ENCODE measurements at places on chromosomes 12 and 14.

DNA sequence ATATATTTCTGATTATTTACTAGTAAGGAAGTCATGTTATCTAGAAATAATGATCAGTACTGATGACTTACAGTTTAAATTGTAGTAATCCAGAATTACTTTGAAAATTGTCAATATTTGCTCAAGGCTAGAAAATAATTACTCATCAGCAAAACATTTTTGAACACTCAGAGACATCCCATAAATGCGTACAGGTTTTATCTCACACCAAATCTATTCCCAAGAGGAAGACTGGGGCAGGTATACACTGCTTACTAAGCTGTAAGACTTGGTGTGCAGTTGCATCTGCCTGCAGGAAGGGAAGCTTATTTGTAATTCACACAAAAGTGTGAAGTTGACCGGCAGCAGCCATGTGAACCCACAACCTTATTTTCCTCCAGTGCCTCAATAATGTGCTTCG is 146.4 kb downstream of the CCER1 start:
- DNase-seq, result no peak

DNA sequence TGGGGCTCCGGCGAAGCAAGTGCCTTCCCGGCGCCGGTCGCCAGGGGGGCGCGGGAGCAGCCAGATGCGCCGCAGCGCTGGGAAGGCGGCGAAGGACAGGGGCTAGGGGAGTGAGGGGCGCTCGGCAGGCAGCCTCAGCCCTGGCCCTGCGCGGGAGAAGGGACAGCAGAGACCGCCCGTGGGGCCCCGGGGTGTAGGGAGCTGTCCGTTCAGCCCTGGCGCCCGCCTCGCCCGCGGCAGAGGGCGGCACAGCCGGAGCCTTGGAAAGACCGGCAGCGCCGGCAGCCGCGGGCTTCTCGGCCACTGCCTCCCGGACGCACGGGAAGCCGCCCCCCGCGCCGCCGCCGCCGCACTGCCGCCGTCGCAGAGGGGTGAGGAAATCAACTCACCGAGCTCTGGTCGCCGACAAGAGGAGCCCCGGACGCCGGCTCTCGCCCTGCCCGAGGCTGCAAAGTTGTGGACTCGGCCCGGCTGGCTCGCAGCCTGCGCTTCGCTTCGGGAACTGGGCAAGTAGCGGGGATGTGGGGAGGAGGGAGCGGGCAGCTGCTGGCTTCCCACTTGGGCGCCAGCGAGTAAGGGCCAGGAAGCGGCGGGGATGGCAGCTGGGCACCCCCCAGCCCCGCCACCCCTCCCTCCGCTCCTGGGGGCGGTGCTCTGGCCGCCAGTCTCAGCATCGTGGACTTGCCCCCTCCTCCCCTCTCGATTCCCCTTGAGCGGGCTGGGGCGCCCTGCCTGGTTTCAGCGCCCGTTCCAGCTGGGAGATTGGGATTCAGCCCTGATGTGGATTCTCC is at the start of gene ZDHHC22:
Gene ZDHHC22 (minus strand): TSS at position 578 of the 791 bp plus-strand sequence. CDS start 2,053 bp downstream, outside the sequence.
- DNase-seq, result peak; percentile 47

DNA sequence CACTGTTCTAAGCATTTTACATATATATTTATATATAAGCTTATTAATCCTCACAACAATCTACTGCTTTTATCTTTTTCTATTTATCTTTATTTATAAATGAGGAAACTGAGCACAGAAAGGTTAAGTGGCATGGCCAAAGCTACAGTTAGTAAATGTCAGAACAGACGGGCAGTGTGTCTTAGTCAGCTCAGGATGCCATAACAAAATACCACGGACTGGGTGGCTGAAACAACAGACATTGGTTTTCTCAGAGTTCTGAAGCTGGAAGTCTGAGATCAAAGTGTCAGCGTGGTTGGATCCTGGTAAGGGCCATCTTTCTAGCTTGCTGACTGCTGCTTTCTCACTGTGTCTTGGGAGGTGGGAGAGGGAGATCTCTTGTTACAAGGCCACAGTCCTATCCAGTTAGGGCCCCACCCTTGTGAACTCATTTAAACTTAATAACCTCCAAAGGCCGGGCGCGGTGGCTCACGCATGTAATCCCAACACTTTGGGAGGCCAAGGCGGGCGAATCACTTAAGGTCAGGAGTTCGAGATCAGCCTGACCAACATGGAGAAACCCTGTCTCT is 19.8 kb downstream of the RPGRIP1 start:
- DNase-seq, result no peak

DNA sequence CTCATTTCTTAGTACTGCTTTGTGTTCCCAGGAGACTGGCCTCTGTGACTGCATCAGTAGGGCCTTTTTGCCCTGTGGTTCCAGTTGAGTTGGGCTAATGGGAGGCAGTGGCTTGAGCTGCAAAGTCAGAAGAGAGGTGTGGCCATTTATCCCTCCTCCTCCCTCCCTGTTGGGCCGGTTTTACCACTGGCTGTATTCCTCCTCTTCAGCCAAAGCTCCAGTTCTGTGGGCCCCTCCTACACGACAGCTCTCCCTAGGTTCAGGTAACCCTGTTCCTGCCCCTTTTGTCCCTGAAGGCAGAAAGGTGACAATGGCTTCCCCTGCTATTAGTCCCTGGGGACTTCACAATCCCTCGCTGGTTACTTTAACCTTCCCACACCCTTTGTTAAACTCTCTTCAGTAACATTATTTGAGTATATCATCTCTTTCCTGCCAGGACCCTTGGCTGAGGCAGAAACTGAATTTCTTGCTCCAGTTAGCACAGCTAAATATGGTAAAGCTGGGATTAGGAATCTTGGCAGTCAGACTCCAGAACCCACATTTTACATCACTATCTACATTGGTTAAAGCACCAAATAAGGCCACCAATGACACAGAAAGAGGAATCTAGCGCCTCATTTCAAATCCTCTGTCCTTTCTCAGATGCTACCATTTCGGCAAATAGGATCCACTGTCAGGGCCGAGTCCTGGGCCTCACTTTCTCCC is 121.9 kb upstream of the SLC35F4 start:
- DNase-seq, result no peak

- DNase-seq, result no peak
These were observed 114.1 kb downstream of the PAPOLA start for GRCh38 chr14:96616161-96616721.

- peak; percentile 19 for DNase-seq
These were observed 17.3 kb downstream of the TPH2 start for GRCh38 chr12:71955970-71956369.

- no peak for DNase-seq
These were observed at the start of gene CRIP1 for GRCh38 chr14:105486163-105486973. Gene CRIP1, plus strand, starts transcription at chr14:105486886. Its CDS starts 374 bp downstream, at chr14:105487260.

DNA sequence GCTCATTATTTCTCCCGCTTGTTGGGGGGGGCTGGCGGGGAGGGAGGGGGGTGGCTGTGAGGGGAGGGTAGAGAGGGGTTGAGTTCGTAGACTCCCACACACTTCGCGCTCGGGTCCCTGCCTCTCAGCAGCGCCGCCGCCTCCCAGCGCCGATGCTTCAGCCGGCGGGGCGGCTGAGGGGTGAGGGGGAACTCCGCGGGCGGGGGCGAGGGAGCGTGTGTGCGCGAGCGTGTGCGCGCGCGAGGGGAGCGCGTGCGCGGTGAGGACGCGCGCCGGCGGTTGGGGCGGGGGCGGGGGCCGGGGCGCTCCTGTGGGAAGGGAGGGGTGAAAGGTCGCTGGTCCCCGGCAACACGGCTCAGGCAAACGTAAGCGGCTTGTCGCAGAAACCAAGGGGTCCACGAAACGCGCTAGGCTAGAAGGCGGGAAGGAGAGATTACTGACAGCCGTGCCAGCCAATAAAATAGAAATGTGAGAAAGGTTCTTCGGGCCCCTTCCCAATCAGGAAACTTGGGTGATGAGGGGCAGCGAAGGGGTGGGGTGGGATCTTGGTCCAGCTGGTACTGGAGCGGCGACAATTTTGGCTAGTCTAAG is 343 bp upstream of the NOVA1 start:
- peak; percentile 87 for DNase-seq

DNA sequence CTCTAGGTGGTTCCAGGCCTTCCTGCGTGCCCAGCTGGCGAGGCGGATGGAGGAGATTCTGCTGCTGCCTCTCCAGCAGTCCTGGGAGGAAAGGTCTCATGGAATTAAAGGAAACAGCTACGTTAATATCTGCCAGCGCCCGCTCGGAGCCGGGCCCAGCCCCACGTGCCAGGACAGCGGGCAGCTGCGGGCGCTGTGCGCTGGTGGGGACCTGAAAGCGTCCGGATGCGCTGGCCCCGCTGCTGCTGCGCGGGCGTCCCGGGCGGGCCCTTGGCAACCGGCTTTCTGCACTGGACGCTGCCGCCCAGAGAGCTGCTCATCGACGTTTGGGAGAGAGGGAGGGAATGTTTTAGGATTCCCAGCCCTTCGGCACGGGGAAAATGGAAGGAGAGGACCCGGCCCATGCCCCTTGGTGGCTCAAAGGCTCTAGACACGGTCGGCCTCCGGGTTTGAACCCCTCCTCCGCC is 8.6 kb upstream of the DYNC1H1 start:
- no peak for DNase-seq

GRCh38 chr14:33737446-33737845 is 213.4 kb downstream of the EGLN3 start:
- DNase-seq, result peak; percentile 95

DNA sequence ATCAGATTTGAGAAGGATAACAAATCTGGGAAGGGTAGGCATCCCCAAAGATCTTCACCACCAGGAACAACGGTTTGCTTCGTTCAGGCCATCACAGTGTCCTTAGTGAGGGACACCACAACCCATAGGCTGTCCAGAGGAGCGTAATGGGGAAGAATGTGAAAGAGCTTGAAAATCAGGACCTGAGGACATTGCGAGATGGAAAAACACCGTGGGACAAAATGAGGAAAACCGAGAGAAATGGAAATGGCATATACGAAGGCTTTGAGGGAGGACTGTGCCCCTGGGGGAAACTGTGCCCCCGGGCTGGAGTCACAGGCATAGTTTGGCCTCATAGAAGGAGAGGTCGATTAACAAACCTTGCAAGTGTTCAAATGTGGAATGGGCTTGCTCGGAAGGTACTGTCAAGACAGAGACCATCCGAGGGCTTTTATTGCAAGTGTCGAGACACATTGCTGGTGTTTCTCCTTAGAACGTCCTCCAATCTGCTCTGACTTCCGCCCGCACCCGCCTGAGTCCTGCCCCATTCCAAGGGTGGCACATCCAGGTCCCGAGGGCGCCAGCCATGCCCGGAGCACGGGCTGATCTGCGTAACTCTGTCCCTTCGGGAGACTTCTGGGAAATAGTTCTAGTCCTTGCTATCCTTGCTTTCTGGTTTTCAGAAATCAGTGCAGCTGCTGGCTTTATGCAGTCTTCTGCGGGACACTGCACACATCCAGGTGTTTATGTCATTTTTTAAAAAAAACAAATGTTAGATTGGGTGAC is 885 bp upstream of the PALS1 start:
- no peak for DNase-seq

DNA sequence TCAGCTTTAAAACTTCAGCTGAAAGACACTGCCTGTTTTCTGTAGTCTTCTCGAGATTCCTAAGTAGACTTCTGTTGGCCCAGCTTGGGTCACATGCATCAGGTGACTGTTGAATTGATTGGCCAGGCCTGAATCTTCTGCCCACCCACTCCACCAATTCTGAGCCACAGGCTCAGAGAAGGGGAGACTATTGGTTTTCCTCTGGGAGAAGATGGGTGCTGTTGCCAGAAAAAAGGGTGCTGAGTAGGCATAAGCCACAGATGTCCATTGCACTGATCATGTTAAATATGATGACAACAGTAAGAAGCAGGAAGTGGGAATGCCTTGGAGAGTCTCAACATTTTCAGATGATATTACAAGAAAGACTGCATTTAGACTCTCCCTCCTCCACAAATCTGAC is 6.8 kb upstream of the SPTLC2 start:
- no peak for DNase-seq

DNA sequence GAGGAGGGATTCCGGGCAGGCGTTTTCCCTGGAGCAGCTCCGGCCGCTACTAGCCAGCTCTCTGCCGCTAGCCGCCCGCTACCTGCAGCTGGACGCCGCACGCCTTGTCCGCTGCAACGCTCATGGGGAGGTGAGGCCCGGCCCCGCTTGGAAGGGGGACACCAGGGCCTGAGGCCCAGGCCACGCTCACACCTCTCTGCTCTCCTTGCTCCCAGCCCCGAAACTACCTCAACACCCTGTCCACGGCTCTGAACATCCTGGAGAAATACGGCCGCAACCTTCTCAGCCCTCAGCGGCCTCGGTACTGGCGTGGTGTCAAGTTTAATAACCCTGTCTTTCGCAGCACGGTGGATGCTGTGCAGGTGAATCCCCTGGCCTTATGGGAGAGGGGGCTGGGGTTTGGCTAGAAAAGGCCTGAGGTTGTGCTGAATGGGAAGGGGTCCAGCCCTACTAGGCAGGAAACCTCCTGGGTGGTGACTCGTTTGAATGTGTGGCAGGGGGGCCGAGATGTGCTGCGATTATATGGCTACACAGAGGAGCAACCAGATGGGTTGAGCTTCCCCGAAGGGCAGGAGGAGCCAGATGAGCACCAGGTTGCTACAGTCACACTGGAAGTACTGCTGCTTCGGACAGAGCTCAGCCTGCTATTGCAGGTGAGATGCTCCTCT is 597 bp downstream of the RNF31 start:
- DNase-seq, result no peak

GRCh38 chr14:105500036-105500725 is 9.1 kb downstream of the TEDC1 start:
- DNase-seq, result no peak

DNA sequence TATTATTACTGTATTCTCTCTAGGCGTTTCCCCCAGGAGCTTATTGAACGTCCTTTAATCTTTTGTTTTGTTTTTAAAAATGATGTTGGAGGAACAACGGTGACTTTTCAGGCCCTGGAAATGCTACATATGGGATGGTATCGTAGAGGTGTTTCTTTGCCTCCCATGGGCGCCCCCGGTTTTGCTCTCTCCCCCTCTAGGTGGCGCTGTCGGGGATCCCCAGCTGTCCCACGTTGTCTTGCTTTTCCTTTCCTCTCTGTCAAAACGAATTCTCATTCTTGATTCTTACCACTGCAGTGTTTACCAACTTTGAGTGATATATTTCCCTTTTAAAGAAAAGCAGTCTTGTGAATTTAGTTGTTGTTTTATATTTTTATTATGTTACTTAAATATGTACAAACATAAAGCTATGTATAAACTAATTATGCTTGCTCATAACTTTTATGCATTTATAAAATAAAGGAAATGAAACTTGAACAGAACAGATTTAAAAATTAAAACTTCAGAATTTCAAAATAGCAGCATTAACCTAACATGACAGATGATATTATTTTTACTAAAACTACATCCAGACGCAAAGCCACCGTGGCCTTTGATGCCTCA is 171.9 kb downstream of the RGS6 start:
- no peak for DNase-seq

- DNase-seq, result no peak
These were observed 478.0 kb downstream of the BTG1 start for GRCh38 chr12:91667694-91668093.

DNA sequence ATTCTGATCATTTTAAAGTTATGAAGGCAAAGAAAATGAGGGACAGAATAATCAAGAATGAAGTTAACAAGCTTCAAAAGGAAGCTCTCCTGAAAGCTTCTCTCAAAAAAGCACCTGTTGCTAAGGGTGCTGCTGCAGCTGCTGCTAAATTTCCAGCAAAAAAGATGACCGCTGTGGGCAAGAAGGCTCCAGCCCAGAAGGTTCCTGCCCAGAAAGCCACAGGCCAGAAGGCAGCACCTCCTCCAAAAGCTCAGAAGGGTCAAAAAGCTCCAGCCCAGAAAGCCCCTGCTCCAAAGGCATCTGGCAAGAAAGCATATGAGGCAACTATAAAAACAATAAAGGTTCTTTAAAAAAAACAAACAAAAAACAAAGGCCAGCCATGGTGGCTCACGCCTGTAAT is 52.7 kb upstream of the NR2C1 start:
- no peak for DNase-seq

Measured in fibroblast of lung (primary cell).